ENCODE measurements at places on chromosomes 2 and 18.
A peak's percentile ranks its signal among the peaks of the same experiment; 100 is the strongest.

- DNase-seq: no peak
Observed at GRCh38 chr2:12284037-12284436, 432.7 kb upstream of the TRIB2 start.

GRCh38 chr2:199160677-199161465 lies 296.9 kb downstream of the SATB2 start:
- DNase-seq: peak; percentile 97

DNA sequence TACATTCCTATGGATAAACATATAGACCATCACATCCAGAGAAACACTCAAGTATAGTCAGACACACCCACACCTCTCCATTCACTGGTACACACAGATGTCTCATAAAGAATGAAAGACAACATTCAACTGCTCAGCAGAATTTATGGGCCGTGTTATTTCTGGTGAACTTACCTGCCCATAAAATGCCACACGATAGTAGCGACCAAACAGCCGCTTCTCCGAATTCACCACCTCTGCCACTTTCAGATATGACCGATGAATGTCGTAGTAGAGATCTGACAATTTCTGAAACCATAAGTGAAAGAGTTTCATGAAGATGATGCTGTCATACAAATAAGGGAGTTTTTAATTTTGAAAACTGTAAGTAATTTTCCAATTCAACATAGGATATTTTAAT lies 70.7 kb upstream of the CCDC195 start:
- no peak for DNase-seq

DNA sequence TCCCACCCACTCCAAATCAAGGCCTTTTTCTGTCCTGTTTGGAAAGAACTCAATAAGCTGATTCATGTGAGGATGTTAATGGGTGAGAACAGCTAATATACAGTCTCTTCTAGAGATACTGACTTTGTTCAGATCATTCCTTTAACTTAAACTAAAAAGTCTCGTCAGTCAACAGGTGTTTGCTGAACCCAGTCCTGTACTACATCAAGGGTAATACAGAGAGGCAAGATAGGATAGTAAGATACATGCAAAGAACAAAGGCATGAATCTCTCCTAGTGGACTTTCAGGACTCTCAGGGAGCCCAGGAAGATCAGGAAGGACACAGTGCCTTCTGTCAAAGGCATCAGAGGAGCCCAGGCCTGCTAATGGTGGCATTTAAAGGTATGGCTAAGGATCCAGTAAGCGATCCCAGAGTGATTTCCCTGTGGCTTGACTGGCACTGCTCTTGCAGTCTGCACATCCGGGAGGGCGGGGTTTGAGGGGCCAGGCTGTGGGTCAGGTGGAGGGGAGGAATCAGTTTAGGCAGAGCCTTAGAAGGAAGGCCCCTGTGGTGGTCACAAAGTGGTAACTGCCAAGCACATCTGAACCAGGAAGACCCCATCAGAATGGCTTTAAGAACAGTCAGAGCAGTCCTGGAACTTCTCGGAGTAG lies 54.0 kb downstream of the EPAS1 start:
- DNase-seq: no peak

GRCh38 chr2:6911721-6912120 lies 5.5 kb upstream of the RNF144A start:
- no peak for DNase-seq

GRCh38 chr2:86143926-86144685 lies 38.1 kb downstream of the PTCD3 start:
- no peak for DNase-seq

GRCh38 chr18:72372076-72372475 lies 172.1 kb downstream of the CBLN2 start:
- no peak for DNase-seq

GRCh38 chr18:10213526-10213925 lies 240.9 kb upstream of the APCDD1 start:
- peak; percentile 20 for DNase-seq

DNA sequence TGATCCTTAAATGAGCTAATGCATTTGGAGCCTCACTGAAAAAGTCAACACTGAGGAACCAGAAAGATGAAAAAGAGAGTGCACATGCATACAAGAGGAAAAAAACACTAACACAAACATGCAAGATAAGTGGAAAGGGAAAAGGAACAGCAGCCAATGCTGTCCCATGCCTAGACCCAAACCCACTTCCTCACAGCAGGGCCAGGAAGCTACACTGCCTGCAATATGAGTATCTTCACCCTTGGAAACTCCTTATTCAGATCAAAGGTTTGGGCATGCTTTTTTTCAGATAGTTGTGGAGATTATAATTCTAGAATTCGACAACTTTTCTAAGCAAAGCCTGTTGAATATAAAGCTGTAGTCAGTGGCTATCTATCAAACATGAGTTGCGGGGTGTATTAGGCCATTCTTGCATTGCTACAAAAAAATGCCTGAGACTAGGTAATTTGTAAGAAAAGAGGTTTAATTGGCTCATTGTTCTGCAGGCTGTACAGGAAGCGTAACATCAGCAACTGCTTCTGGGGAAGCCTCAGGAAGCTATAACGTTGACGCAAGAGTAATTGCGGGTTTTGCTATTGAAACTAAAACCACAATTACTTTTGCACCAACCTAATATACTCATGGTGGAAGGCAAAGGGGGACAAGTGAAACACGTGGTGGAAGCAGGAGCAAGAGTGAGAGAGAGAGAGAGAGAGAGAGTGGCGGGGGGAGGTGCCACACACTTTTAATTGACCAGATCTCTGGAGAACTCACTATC lies 138.2 kb downstream of the MBD2 start:
- no peak for DNase-seq

GRCh38 chr18:48627216-48627615 lies 88.4 kb downstream of the CTIF start:
- peak; percentile 47 for DNase-seq

DNA sequence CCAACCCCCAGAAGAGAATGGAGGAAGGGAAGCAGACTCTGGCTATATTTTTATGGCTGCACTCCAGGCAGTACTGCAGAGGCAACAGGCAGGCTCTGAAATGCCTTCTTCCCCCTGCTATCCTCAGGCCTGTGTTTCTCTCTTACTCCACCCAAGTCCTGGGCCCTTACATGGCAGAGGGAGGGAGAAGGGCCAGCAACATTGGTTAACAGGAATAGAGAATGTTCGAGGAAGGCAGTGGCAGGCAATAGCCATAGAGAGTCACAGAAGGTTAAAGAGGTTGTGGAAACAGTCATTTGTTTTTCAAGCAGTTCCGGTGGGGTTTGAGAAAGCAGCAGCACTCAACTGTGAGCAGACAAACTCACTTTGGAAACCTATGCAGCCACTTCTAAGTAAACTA lies 15.1 kb upstream of the DARS1 start:
- no peak for DNase-seq

DNA sequence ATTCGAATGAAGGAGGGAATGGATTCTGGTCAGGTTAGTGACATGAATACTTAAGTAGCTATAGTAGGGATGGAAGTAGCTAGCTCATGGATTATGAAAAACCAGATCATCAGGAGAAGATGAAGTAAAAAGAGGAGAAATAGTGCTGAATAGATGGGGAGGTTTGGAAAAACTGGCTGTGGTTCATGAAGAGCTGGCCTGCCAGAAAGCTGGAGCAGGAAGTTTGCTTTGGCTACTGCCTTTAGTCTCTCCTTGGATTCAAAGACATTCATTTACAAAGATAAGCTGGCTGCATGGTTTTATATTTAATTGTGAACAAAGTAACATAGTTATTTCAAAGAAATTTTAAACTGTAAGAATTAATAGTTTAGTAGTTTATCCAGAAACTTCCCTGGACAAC lies 567.0 kb downstream of the RIT2 start:
- no peak for DNase-seq

DNA sequence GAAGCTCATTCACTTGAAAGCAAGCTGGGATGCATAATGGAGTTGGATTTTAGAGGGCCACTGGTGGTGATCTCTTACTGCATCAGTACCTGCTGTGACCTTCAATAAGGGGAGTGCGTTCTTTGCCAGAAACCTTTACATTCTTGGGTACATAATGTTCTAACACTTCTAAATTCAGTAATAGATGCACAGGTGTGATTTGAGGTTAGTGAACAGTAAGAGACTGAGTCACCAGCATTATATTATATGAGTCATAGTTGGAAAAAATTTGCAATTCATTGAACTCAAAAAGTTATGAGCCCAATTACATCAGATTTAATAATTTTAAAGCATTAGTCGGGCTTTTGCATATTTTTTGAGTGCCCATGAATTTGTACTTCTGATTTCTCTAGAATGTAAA lies 803.3 kb downstream of the ADCYAP1 start:
- DNase-seq: no peak

GRCh38 chr2:181466661-181467576 lies 9.7 kb downstream of the ITGA4 start:
- DNase-seq: peak; percentile 48

DNA sequence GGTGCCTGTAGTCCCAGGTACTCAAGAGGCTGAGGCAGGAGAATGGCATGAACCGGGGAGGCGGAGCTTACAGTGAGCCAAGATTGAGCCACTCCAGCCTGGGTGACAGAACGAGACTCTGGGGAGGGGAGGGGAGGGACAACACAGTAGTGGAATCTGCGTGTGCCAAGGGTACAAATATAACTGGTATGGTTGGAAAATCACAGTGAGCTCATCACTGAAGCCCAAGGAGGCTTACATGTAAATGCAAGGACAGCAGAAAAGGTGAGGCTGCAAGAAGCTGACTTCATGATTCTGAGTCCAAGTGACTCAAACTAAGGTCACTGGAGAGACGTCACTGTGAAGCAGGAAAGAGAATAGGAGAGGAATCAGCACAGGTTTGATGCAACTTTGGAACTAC lies 9.2 kb downstream of the SEPTIN10 start:
- peak; percentile 73 for DNase-seq

DNA sequence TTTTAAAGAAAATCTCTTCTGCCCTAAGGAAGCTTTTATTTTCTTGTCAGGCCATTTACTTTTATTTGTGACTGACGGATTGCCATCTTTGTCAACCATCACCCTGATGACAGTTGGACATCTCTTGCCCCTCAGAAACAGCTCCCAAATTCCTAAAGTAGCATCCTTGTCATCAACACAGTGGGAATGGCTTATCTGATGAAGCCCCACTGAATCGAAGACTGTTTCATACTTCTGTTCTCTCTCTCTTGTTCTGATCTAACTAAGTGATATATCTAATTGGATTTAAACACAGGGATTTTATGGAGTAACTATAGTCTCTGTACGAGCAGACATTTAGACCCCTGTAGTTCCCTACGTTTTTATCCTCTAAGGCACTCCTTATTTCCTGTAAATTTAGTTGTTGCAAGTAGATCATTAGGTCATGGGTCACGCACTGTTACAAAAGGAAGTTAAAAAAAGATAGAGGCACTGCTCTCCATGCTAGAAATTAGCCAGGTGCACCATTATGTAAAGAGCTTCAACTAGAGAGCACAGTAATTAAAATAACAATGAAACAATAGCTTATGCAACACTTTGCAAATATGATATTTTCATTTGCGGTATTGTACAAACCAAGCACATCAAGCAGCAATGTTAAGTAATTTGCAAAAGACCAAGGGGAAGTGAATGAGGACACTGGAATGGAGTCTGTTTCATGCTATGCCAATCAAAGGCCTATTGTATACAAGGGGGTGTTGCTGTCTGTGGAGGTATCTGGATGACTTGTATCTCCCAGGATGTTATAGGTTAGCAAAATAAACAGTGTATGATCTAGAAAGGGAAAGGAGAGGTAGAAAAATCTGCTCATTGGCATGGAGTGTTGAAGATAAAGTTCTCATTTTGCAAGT lies 284.7 kb downstream of the LRRTM1 start:
- no peak for DNase-seq

GRCh38 chr2:166180951-166181812 lies 53.4 kb upstream of the SCN1A start:
- peak; percentile 48 for DNase-seq

- DNase-seq: peak; percentile 73
Observed at GRCh38 chr2:231222318-231223000, 24.0 kb downstream of the ARMC9 start.

- no peak for DNase-seq
Observed at GRCh38 chr2:141475801-141476200, 655.0 kb downstream of the LRP1B start.

GRCh38 chr18:13643261-13643751 lies 83.1 kb downstream of the FAM210A start:
- DNase-seq: no peak

- DNase-seq: no peak
Observed at GRCh38 chr2:115183144-115183543, 740.7 kb downstream of the DPP10 start.

DNA sequence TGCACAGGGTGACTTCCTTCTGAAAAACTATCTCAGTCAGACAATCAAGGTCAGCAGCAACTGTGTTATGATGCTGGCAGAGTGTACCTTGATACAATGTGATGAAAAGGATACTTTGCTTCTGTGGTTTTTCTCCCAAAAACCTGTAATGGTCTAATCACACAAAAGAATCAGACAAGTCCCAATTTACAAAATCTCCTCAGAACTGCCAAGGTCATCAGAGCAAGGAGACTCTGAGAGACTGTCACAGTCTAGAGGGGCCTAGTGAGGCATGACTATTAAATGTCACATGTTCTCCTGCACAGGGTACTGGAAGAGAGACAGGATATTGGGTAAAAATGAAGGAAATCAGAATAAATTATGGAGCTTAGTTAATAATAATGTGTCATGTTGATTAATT lies 185.4 kb downstream of the ST6GAL2 start:
- DNase-seq: no peak

GRCh38 chr2:168220965-168221819 lies 26.2 kb downstream of the STK39 start:
- no peak for DNase-seq

GRCh38 chr2:106085181-106085940 lies 108.7 kb downstream of the UXS1 start:
- DNase-seq: peak; percentile 58

GRCh38 chr2:228541789-228542188 lies 360.3 kb upstream of the SPHKAP start:
- DNase-seq: peak; percentile 86

DNA sequence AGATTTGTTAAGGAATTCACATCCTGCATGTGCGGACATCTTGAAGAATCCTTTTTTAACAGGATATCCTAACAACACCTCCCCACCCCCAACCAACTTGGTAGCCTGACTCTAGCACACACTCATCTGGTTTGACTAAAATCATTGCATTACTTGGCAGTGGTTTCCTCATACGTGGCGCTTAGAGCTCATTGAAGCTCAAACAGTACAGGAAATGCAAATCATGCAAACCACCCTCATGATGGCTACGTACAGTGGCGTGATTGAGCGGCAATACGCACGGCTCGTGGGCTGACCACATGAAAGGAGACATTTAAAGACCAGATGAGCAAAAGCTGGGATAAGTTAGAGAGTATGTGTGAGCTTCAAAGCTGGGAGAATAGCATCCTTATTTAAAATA lies 336.2 kb downstream of the ZEB2 start:
- no peak for DNase-seq

GRCh38 chr2:101904916-101905315 lies 86.8 kb upstream of the IL1R2 start:
- no peak for DNase-seq

DNA sequence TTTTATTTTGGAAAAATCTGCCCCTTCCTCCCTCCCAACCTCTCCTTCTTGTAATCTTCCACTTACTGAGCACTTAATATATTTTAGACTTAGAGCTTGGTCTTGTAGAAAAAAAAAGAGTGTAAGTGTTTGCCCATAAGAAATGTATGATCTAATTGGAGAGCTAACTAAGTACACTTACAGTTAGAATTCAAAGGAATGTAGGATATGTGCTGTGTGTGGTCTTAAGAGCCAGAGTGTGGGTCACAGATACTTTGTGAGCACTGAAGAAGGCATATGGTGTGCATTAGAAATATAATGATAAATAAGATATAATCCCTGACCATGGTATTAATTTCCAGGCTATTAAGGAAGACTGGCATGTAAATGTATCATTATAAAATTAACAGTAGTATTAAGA lies 91.8 kb upstream of the ZNF521 start:
- no peak for DNase-seq

GRCh38 chr2:4358837-4359236 lies 655.5 kb downstream of the DCDC2C start:
- DNase-seq: no peak
